ENCODE measurements at places on chromosomes 7 and 10.

DNA sequence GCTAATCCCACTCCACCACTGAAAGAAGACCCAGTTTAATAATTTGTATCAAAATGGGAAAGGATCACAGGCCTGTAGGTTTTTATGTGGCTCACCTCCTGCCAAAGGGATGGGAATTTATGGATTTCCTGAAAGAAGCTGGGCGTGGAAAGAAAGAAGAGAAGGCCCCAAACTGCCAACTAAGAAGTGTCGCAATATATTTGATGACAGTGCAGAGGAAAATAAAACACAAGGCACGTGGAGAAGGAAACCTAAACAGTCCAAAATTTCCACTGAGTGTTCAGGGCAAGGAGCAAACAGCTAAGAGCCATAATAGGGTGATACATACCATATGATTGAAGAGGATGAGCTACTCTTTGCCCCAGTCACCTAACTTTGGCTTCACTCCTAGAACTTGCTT is 667.2 kb downstream of the GATA3 start:
- H3K4me1 ChIP-seq, result peaks cover 4% of the 10 kb centered on the region
- no peak overlapping the region for H3K27ac ChIP-seq

- H3K4me1 ChIP-seq, result no peaks in the 10 kb centered on the region
- no peak overlapping the region for H3K27ac ChIP-seq
- no peak for DNase-seq
- H3K4me3 ChIP-seq, result no peak overlapping the region
These were observed 22.5 kb downstream of the CFAP43 start for GRCh38 chr10:104209575-104210198.

- no peaks in the 10 kb centered on the region for H3K27me3 ChIP-seq
- peak; percentile 77 for DNase-seq
- no peaks in the 10 kb centered on the region for H3K36me3 ChIP-seq
- peaks cover 27% of the 10 kb centered on the region for H3K4me1 ChIP-seq
These were observed 82.1 kb downstream of the UBE2H start for GRCh38 chr7:129870668-129871067.

DNA sequence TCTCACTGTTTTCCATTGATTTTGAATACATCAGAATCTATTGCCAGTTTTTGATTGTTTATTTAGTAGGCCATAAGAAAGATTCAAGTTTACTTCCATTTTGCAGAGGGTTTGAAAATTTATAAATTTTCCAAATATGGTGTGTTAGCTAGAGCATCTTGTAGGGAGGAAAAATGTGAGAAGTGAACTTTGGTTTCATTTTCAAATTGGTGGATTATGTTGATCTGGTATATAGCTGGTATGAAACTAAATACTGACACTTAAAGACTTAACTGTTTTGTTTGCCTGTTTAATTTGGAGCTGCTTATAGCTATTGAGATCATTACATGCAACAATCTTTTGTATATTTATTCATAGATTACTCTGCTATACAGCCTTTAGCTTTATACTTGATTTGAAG is 108.1 kb downstream of the ADAM22 start:
- no peaks in the 10 kb centered on the region for H3K27me3 ChIP-seq
- no peaks in the 10 kb centered on the region for H3K4me1 ChIP-seq
- H3K27ac ChIP-seq, result no peak overlapping the region
- no peak for DNase-seq
- no peak overlapping the region for H3K4me3 ChIP-seq

DNA sequence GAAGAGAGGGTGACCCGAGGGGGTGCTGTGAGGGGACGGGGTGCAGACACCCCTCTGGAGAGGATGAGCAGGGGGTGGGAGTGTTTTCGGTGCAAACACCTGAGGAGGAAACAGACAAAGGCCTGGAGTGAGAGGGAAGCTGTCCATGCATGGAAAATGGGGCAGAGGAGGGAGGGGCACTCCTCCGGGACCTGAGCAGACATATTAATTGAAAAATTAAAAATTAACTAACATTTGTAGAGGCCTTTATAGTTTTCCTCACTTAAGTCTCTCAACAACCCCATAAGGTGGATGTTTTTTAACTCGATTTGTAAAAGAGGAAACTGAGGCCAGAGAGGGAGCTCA is 1.2 kb downstream of the VPS37D start:
- no peak overlapping the region for H3K4me3 ChIP-seq
- no peak overlapping the region for H3K27ac ChIP-seq
- no peaks in the 10 kb centered on the region for H3K27me3 ChIP-seq

DNA sequence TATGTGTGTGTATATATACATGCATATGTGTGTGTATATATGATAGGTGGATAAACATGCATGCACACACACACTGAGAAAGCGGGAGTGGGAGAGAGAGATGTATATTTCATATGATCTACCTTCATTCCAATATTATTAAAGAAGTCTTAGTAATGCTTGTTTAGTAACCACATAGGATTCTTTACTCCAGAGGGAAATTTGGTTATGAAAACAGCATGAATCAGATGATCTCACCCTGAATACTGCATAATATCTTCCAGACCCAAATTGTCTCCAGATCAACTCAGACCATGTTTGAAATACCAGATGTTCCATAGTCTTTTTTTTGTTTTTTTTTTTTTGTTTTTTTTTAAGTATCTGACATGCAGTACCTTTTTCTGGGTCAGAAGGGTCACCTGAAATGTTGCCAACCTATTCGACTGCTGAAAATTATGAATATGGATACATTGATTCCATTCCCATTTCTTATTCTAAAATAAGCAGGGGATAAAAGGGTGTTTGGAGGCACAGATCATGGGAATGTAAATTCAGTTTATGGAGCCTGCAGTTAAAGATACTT is 17.4 kb downstream of the TES start:
- H3K27ac ChIP-seq, result no peak overlapping the region
- H3K36me3 ChIP-seq, result no peaks in the 10 kb centered on the region

DNA sequence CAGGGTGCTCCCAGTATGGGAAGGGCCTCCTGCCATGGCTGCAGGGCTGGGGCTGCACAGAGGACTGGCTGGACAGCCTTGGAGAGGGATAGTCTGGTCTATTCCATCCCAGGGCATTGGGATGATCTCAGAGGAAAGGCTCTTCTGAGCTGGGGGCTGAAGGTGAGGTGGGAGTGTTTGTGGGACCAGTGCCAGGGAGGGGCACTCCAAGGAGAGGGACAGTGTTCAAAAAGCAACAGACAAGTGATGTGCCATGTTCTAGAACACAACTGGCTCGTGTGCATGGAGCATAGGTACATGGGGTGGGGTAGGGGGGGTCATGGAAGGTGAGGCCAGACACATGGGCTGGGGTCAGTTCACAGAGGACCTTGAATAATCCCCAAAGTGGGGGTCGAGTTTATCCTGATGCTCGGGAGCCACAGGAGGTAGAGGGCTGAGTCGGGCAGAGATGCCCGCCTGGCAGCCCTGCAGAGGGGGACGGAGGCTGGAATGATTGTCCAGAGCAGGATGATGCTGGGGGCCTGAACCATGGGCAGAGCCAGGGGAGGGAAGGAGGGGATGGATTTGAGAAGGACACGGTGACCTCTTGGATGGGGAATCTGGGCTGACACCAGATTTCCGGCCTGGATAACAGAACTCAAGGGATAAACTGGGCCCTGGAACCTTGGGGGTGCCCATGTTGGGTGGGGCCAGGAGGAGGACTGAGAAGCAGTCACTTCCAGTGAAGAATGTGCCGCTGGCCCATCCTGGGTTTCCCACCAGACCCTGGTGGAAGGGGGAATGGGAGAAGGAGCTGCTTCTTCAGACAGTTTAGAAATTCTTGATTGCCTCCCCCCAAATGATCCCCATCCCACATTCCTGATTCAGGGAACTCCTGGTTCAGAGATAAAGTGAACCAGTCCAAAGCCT is 50.4 kb downstream of the NEURL1 start:
- H3K27me3 ChIP-seq, result no peaks in the 10 kb centered on the region
- H3K4me1 ChIP-seq, result peaks cover 21% of the 10 kb centered on the region
- no peaks in the 10 kb centered on the region for H3K36me3 ChIP-seq
- no peak for DNase-seq
- no peak overlapping the region for H3K27ac ChIP-seq

DNA sequence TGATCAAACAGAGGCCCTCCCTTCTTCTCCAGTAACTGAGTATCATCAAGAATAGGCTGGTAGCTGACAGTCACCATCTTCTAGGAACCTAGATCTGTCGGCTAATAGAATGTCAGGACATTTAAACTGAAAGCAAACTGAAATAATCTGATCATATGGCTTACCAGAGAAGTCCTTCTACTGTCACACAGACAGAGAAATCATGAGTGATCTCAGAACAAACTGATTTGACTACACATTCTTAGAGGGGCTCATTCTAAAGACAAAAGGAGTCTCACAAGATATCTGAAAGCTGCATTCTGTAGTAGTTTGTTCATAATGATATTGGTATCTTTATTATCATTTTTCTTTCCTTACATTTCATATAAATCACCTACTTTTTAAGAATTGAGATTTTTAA is 130.9 kb upstream of the ADCY1 start:
- H3K27ac ChIP-seq, result no peak overlapping the region
- H3K27me3 ChIP-seq, result no peaks in the 10 kb centered on the region
- H3K4me1 ChIP-seq, result no peaks in the 10 kb centered on the region
- no peak for DNase-seq
- no peaks in the 10 kb centered on the region for H3K36me3 ChIP-seq

- no peaks in the 10 kb centered on the region for H3K4me1 ChIP-seq
- no peaks in the 10 kb centered on the region for H3K36me3 ChIP-seq
- no peak for DNase-seq
- H3K27ac ChIP-seq, result no peak overlapping the region
These were observed 97.3 kb upstream of the SP4 start for GRCh38 chr7:21330462-21331178.

Measured in right lobe of liver (tissue), 6 donors.